ENCODE measurements at places on chromosomes 12 and 14. TPM values are rescaled to one million over a fixed set of nuclear protein-coding genes. Genes with fewer than 3 reads are reported as not detected.
A peak's percentile ranks its signal among the peaks of the same experiment; 100 is the strongest.

GRCh38 chr12:117141097-117141898 lies 42.1 kb upstream of the TESC start:
- H3K36me3 ChIP-seq: peaks cover 9% of the 10 kb centered on the region
- no peak for DNase-seq
- H3K4me3 ChIP-seq: no peak overlapping the region
- peak overlapping the region; percentile 43 for H3K27ac ChIP-seq
- H3K27me3 ChIP-seq: no peaks in the 10 kb centered on the region

DNA sequence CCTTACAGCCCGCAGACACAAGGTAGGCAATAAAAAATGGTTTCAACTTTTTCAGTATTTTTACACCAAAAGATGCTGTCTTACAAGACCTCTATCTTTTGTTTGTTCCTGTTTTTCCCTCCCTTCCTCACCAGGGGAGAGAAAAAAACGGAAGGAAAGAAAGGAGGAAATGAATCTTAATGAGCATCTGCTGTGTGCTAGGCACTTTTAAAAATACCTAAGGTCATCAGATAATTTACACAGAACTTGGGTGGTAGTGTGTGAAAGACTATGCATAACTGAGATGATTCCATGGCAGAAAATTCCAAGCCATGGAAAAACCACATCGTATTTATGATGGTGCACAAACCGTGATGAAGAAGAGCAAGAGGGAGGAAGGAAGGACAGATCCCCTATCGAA lies 121.2 kb downstream of the DIP2B start:
- peaks cover 33% of the 10 kb centered on the region for H3K4me1 ChIP-seq
- no peak overlapping the region for H3K4me3 ChIP-seq
- no peak overlapping the region for H3K27ac ChIP-seq
- H3K27me3 ChIP-seq: no peaks in the 10 kb centered on the region
- no peaks in the 10 kb centered on the region for H3K36me3 ChIP-seq

- H3K27ac ChIP-seq: no peak overlapping the region
- no peak for DNase-seq
- no peak overlapping the region for H3K4me3 ChIP-seq
- peaks cover 6% of the 10 kb centered on the region for H3K4me1 ChIP-seq
Observed at GRCh38 chr12:116489116-116489515, 70.1 kb upstream of the MAP1LC3B2 start.

- H3K4me3 ChIP-seq: no peak overlapping the region
- no peak overlapping the region for H3K27ac ChIP-seq
- peaks cover 22% of the 10 kb centered on the region for H3K4me1 ChIP-seq
- DNase-seq: no peak
Observed at GRCh38 chr14:29865299-29865698, 62.3 kb downstream of the PRKD1 start.

- H3K36me3 ChIP-seq: no peaks in the 10 kb centered on the region
- H3K27me3 ChIP-seq: no peaks in the 10 kb centered on the region
- H3K27ac ChIP-seq: no peak overlapping the region
- DNase-seq: no peak
- peaks cover 7% of the 10 kb centered on the region for H3K4me1 ChIP-seq
Observed at GRCh38 chr12:67928621-67929383, 60.4 kb upstream of the IFNG-AS1 start.

GRCh38 chr14:99603471-99604277 lies at the start of gene CCDC85C:
Gene CCDC85C (minus strand): TSS chr14:99604207. CDS start chr14:99603959, 248 bp downstream.
- no peaks in the 10 kb centered on the region for H3K36me3 ChIP-seq
- H3K27me3 ChIP-seq: peaks cover 7% of the 10 kb centered on the region
- H3K4me3 ChIP-seq: peak within 1 kb of the TSS; percentile 66
- peaks cover 21% of the 10 kb centered on the region for H3K4me1 ChIP-seq

IQSEC3 gene
- polyA plus RNA-seq: 2.5 TPM
